ENCODE measurements at places on chromosomes 13 and 19.

GRCh38 chr13:69585656-69586055 is 522.0 kb upstream of the ATXN8OS start:
- DNase-seq = no peak

GRCh38 chr19:13099073-13099999 is 3.3 kb downstream of the LYL1 start:
- DNase-seq = peak; percentile 83

DNA sequence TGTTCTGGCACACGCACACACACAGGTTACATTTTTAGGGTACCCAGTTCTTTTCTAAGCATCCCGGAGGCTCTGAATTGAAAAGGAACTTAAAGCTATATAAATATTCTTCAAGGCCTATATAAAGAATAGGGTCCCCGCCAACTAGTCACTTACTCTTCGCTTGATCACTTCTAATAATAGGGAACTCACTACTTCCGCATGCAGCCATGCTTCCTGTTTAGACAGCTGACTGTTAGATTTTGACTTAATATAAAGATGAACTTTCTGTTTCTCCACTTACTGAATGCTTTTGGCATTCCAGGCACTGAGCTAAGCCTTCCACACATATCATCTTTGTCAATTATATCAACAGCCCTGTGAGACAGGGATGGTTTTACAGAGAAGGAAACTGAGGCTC is 259.6 kb downstream of the TSHZ3 start:
- no peak for DNase-seq

DNA sequence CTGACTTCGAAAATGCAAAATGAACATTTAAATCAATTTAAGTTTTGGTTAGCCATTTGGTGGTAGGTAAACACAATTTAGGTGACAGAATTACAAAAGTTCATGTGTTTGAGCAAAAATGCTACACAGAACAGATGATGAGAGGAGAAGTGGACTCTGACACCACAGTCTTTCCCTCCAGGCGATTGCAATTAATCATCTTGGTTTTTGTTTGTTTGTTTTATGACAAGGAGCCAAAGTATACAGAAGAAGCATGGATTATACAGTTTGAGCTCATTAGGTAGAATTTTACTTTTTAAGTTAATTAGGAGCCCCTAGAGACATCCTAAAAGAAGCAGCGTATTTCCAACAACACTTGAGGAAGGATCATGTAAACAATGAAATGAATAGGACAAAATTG is 49.3 kb upstream of the FREM2 start:
- DNase-seq = no peak

DNA sequence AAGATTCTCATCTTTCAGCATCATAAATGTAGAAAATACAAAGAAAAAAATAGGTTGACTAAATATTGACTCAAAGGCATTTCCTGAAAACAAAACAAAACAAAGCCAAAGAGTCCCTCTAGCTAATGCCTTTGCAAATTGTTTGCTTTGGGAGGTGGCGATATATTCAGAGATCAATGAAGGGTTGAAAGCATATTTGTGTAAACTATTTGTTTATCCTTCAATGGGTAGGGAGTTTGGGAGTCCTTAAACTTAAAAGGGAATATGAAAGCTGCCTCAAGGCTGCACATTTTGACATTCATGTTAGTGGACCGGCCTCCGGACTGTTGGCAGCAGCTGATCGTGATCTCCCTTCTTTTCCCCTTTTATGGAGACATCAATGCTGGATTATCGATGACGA is 257.5 kb downstream of the ITGBL1 start:
- DNase-seq = no peak

DNA sequence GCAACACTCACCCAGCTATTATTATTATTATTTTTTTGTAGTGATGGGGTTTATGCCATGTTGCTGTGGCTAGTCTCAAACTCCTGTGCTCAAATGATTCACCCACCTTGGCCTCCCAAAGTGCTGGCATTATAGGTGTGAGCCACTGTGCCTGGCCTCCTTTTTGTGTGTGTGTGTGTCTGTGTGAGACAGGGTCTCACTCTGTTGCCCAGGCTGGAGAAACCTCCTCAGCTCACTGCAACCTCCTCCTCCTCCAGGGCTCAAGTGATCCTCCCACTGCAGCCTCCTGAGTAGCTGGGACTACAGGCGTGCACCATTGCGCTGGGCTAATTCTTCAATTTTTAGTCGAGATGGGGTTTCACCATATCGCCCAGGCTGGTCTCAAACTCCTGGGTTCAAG is 3.6 kb upstream of the MYDGF start:
- DNase-seq = no peak

- no peak for DNase-seq
Observed at GRCh38 chr19:3149526-3150505, 14.0 kb downstream of the GNA15 start.

- DNase-seq = peak; percentile 80
Observed at GRCh38 chr19:48588670-48589401, 17.7 kb upstream of the SPACA4 start.

- no peak for DNase-seq
Observed at GRCh38 chr19:58212336-58213074, 16.2 kb upstream of the ZNF544 start.

- DNase-seq = no peak
Observed at GRCh38 chr19:51595190-51596175, 24.4 kb downstream of the ZNF175 start.

GRCh38 chr19:45103508-45104319 is 10.7 kb downstream of the PPP1R37 start:
- no peak for DNase-seq

GRCh38 chr13:27362064-27362751 is 62.2 kb upstream of the GTF3A start:
- peak; percentile 68 for DNase-seq

DNA sequence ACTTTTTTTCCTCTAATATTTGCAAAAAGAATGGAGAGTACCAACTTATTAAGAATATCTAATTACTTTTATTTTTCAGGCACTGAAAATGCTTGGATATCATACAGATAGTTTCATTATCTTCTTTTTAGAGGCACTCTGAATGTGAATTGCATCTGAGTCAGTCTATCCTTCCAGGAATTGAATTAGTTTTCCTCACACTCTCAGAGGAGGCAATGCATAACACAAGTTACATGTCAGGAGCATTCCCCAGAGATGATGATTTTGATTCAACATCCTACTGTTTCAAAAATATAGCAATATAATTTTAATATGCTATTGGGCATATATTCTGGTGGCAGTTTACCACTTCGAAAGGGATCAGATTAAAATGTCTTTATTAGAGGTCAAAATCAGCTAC is 1315.4 kb downstream of the PCDH9 start:
- no peak for DNase-seq

GRCh38 chr19:17194608-17195007 is 20.5 kb upstream of the USE1 start:
- no peak for DNase-seq
